ENCODE measurements at places on chromosomes 16 and 17.
A peak's percentile ranks its signal among the peaks of the same experiment; 100 is the strongest.

GRCh38 chr16:89706518-89707260 lies 5.2 kb upstream of the SPATA2L start:
- DNase-seq = no peak

DNA sequence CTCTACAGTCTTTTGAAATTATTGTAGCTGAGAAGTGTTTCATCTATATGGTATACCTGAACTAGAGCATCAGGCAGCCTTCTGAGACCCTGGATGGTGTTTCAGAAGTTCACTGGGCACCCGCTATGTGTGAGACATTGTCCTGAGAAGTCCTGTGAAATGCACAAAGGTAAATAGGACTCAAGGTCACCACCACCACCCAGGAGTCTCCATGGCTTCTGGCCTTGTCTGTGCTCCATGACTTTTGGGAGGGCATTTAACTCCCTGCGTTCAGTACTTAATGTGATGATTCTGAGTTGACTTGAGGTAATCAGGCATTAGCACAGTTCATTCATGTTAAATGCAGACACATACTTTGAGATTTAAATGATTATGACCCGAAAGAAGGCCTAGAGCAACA lies 1.1 kb downstream of the MLYCD start:
- DNase-seq = no peak

DNA sequence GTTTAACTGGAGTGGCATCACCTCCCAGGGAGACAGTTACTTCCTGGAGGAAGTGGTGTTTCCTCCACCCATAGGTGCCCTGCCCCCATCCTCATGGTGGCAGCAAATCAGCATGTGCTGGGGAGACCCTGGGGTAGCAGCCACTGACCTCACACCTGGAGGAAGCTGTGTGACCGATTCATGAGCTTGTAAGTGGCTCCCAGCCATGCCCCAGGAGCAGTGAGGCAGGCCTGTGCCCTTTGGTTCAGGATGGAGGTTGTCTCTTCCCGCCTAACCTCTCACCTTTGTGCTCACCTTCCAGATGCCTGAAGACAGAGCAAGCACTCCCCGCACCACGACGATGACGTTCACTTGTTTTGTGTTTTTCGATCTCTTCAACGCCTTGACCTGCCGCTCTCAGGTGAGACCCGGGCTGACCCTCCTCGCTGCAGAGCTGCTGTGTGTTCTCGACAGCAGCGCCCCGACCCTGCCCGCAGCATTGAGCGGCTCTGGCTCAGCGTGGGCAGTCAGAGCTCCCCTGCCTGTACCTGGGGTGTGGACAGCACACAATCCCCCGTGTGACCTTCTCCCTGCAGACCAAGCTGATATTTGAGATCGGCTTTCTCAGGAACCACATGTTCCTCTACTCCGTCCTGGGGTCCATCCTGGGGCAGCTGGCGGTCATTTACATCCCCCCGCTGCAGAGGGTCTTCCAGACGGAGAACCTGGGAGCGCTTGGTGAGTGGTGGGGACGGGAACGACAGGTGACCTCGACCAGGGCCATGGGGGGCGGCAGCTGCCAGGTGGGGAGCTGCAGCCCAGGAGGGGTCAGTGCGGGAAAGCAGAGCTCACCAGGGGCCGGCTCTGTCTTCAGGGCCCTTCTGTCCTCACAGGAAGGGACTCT lies 42.8 kb downstream of the MEAK7 start:
- no peak for DNase-seq

- DNase-seq = peak; percentile 13
These were observed 76.3 kb downstream of the GAS7 start for GRCh38 chr17:10121971-10122707.

DNA sequence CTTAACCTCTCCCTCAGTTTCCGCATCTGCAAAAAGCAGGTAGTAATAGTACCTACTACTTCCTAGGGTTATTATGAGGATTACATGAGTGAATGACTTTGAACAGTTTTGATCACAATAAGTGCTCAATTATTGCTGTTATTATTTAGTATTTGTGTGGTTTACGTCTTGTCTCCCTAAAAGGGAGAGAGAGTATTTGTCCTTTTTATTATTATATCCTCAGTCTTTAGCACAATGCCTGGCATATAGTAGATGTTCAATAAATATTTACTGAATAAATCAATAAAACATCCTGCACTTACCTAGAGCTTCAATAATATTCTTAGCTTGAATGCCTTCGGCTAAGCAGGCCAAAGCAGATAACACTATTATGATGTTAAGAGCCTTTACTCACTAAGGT lies 160.0 kb downstream of the TANC2 start:
- DNase-seq = no peak

DNA sequence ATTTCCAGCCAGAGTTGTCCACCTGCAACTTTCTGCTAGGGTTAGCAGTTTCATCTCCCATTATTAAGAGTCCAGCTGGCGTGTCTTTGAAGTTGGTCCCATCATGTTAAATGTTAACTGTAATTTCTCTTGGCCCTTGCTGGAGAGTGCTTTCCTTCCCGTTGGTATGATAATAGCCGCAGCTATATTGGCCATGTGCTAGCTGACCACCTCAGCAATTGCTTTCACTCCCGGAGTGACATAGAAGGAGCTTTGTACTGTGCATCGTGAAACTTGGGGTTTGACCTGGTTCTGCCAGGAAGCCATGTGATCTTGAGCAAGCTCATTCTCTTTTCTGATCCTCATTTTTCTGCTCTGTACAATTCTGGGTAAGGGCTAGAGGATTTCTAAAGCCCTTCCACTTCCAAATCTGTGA lies 81.0 kb upstream of the TBX2 start:
- no peak for DNase-seq

- DNase-seq = no peak
These were observed 26.1 kb downstream of the SPG7 start for GRCh38 chr16:89534252-89534756.

GRCh38 chr17:49292901-49293300 lies 62.3 kb upstream of the PHOSPHO1 start:
- no peak for DNase-seq

DNA sequence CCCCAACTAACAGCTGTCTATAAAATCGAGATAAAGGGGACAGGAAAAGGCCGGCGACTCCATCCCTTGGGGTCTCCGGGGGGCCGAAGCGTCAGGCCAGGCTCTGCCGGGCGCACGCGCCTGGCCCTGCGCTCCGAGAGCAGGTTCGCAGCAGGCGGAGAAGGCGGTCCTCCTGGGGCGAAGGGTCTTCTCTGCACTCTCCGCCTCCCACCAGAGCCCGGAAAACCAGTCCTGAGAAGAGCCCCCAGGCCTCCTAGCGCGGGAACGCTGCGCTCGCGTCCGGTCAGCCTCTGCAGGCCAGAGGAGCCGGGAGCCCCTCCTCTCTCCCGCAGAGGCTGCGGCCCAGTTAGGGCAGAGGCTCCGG lies 5.1 kb downstream of the FOXF1 start:
- DNase-seq = no peak

DNA sequence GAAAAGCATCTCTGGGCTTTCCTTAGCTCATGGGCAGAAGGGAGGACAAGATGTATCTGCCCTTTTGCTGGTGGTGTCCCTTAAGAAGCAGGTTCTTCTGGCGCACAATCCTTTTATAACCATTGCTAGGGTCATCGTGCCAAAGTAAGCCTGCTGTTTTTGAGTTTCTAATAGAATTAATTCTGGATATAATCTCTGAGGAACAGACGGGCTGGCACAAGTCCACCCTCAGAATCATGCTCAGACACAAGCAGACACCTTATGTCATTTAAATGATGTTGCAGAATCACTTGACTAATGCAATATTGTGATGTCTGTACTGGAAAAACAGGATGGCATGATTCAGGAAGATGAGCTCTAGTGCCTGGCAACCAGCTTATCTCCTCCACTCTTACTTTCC lies 18.8 kb upstream of the MMD start:
- DNase-seq = no peak

DNA sequence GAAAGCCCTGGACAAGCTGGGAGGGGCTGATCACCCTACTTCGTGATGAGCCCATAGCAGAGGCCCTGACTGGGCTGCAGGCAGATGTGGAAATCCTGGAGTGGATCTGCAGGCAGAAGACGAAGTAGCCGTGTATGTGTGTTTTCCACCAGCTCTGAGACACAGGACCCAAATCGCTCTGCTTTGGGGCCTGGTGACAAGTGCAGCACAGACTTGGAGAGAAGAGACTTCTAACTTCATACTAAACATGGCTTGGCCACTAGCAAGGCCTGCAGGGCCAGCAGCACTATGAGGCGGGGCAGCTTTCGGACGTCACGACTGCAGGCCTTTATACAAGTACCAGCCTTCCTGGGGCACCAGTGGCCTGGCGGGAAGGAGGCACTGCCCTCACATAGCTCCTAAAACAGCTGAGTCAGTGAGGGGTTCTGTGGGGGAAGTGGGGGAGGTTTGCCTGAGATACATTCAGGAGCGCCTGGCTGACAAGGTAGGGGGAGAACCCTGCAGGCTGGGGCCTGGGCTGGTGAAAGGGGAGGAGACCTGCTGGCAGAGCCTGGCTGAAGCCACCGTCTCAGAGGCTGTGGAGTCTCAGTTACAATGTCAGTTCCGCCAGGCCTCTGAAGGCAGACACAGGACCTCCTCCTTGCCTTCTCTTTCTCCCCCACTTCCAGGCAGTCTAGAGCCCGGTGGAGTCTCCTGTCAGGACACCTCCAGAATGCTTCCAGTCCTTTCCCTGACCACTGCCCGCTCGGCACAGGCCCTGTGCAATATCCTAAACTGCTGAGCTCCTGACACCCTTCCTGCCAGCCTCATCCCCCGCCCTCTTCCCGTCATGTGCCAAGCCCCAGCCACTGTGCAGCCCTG lies 73.4 kb downstream of the WSB1 start:
- no peak for DNase-seq

GRCh38 chr16:84648595-84649510 lies 542 bp downstream of the KLHL36 start:
- DNase-seq = peak; percentile 34

- DNase-seq = peak; percentile 70
These were observed at the start of gene YBX2 for GRCh38 chr17:7294614-7295153. YBX2 (minus strand) TSS chr17:7294639; CDS start chr17:7294500, 139 bp downstream.

- no peak for DNase-seq
These were observed 29.4 kb downstream of the RPH3AL start for GRCh38 chr17:323181-323580.

GRCh38 chr16:89071686-89072547 lies 21.7 kb upstream of the ACSF3 start:
- no peak for DNase-seq

- peak; percentile 76 for DNase-seq
These were observed 2.5 kb downstream of the CORO1A start for GRCh38 chr16:30185683-30186421.

DNA sequence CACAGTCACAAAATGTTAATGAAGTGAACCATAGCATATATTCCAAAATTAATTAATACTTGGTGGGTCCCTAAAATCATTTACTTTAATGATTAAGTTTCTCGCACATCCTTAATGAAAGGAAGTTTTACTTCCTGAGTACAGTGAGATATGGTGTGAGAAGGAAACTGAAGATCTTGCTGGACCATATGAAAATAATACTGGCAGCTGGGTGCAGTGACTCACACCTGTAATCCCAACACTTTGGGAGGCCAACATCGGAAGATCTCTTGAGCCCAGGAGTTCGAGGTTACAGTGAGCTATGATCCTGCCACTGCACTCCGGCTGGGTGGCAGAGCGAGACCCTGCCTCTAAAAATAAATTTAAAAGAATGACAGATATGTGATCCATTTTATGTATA lies 62.5 kb downstream of the ABCA8 start:
- no peak for DNase-seq

DNA sequence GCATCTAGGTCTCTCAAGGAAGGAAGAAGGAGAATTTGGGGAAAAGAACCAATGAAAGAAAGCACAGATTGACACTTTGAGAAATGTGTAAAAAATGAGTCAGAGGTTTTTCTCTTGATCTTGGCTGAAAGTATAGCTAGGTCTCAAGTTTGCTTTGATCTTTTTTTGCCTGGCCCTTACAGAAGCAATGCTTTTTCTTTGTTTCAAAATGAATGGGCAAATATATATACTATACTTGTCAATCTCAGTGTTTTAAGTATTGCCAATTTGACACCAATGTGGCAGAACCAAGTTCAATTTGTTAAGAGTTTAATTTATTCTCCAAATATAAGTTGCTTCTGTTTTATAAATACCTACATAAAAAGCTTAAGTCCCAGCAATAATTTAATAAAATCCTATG lies 119.6 kb downstream of the PPM1E start:
- DNase-seq = no peak

- DNase-seq = no peak
These were observed 230.1 kb downstream of the SLC39A11 start for GRCh38 chr17:72862276-72862999.

- no peak for DNase-seq
These were observed 15.8 kb downstream of the CACNG5 start for GRCh38 chr17:66850692-66851091.

GRCh38 chr17:57861790-57862693 lies 12.2 kb upstream of the MRPS23 start:
- DNase-seq = no peak

DNA sequence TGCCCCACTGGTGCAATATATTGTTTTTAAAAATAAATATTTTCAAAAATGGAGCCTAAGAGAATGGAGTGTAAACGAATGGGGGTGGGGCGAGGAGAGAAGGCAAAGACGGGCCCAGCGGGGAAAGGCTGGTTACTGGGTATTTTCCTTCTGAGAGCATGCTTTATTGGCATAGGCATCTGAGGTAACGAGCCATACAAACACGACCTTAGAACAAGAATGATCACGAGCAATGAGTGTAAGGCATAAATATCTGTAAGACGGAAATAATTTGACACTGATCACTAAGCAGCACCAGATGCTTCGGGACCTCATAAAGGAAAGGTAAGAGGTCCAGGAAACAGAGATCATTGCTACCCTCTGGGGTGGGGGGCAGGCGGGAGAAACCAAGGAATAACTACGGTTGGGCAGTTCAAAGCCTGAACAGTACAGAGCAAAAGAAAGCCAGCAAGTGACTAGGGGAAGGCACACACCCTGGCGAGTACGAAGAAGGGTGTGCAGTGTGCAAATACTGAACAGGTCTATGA lies 959 bp downstream of the SSH2 start:
- no peak for DNase-seq

- DNase-seq = no peak
These were observed 68.6 kb upstream of the MRTFB start for GRCh38 chr16:14002416-14002990.

- no peak for DNase-seq
These were observed 29.4 kb downstream of the CNTROB start for GRCh38 chr17:7961421-7961820.

- DNase-seq = no peak
These were observed 328.4 kb downstream of the MAF start for GRCh38 chr16:79272141-79272577.

- no peak for DNase-seq
These were observed 3.3 kb downstream of the ZNF319 start for GRCh38 chr16:57997176-57997527.

- DNase-seq = no peak
These were observed 35.4 kb upstream of the USP22 start for GRCh38 chr17:21078016-21078780.

DNA sequence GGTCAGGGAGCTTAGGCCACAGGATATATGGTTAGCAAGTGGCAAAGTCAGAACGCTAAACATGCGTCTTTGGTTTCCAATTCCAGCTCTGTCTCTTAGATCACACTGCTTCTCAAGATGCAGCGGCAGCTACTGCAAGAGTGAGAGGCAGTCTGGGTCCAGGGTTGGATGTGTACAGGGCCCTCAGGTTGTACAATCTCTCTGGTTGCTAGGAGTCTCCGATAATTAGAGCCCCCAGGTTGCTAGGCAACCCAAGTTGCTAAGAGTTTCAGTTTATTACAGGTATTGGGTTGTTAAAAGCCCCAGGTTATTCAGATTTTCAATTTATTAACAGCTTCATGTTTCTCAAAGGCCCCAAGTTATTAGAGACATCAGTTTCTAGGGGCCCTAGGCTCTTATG lies 15.5 kb upstream of the SPACA3 start:
- no peak for DNase-seq
